ENCODE measurements at places on chromosomes 6 and 20. TPM values are rescaled to one million over a fixed set of nuclear protein-coding genes. Genes with fewer than 3 reads are reported as not detected.

GRCh38 chr6:167426651-167427050, 101.8 kb downstream of the TTLL2 start:
- H3K27ac ChIP-seq = no peak overlapping the region
- DNase-seq = no peak
- no peaks in the 10 kb centered on the region for H3K36me3 ChIP-seq
- no peaks in the 10 kb centered on the region for H3K27me3 ChIP-seq
- no peak overlapping the region for H3K4me3 ChIP-seq
- no peaks in the 10 kb centered on the region for H3K4me1 ChIP-seq

GRCh38 chr20:34997131-34997561, 41.5 kb downstream of the MYH7B start:
- no peak for DNase-seq
- peaks cover 97% of the 10 kb centered on the region for H3K36me3 ChIP-seq
- peaks cover 11% of the 10 kb centered on the region for H3K4me1 ChIP-seq
- H3K27me3 ChIP-seq = no peaks in the 10 kb centered on the region
- no peak overlapping the region for H3K4me3 ChIP-seq

- no peak for DNase-seq
- H3K4me1 ChIP-seq = no peaks in the 10 kb centered on the region
- no peaks in the 10 kb centered on the region for H3K27me3 ChIP-seq
- H3K36me3 ChIP-seq = no peaks in the 10 kb centered on the region
Measured at GRCh38 chr6:114064862-114065261, 93.9 kb upstream of the HDAC2 start.

PDYN gene
- total RNA-seq = not detected

SEL1L2 gene
- total RNA-seq = not detected

- H3K27ac ChIP-seq = no peak overlapping the region
- no peak overlapping the region for H3K4me3 ChIP-seq
- H3K36me3 ChIP-seq = no peaks in the 10 kb centered on the region
- H3K27me3 ChIP-seq = no peaks in the 10 kb centered on the region
- H3K4me1 ChIP-seq = peaks cover 4% of the 10 kb centered on the region
Measured at GRCh38 chr6:127077886-127078285, 40.6 kb upstream of the RSPO3 start.

GRCh38 chr6:67506352-67506751, 1128.7 kb upstream of the ADGRB3 start:
- no peak overlapping the region for H3K4me3 ChIP-seq
- H3K27me3 ChIP-seq = no peaks in the 10 kb centered on the region
- H3K36me3 ChIP-seq = no peaks in the 10 kb centered on the region
- H3K27ac ChIP-seq = no peak overlapping the region
- DNase-seq = no peak

DNA sequence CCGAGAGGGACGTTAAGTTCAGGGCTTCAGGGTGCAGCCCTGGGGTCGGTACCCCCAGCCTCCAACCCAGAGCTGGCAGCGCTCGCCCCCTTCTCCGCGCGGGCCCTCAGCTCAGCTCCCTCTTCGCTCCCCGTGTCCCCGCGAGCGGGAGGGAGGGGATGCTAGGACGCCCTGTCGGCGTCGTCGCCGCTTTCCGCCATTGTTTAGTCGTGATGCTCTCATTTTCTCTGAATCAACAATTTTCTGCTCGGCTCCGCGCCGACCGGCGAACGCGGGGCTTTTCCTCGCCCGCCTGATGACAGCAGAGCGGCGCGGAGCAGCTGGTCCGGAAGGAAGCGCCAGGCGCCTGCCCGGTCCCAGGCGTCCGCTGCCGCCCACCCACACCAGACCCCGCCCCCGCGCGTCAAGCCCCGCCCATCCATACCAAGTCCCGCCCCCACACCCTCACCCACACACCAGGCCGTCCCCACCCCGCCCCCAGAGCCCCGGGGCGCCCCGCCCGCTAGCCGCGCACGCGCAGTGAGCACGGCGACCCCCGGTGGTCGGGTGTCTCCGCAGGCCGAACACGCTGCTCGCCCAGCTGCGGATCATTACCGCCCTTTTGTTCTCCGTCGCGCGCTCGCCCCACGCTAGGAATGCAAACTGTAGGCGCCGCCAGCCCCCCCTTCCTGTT, 50.1 kb upstream of the SLC32A1 start:
- H3K27ac ChIP-seq = no peak overlapping the region
- no peaks in the 10 kb centered on the region for H3K36me3 ChIP-seq
- peak overlapping the region; percentile 51 for H3K4me3 ChIP-seq
- H3K27me3 ChIP-seq = no peaks in the 10 kb centered on the region
- peaks cover 21% of the 10 kb centered on the region for H3K4me1 ChIP-seq

GRCh38 chr6:87124074-87124473, 29.2 kb upstream of the CGA start:
- H3K4me1 ChIP-seq = peaks cover 4% of the 10 kb centered on the region
- no peaks in the 10 kb centered on the region for H3K36me3 ChIP-seq
- H3K4me3 ChIP-seq = no peak overlapping the region
- no peak for DNase-seq
- no peak overlapping the region for H3K27ac ChIP-seq

GRCh38 chr20:9068233-9068801, 570 bp upstream of the PLCB4 start:
- peak overlapping the region; percentile 92 for H3K27ac ChIP-seq
- peak overlapping the region; percentile 82 for H3K4me3 ChIP-seq

- H3K4me3 ChIP-seq = peak overlapping the region; percentile 59
- peaks cover 29% of the 10 kb centered on the region for H3K4me1 ChIP-seq
- peaks cover 39% of the 10 kb centered on the region for H3K27me3 ChIP-seq
- DNase-seq = no peak
- no peak overlapping the region for H3K27ac ChIP-seq
- H3K36me3 ChIP-seq = no peaks in the 10 kb centered on the region
Measured at GRCh38 chr6:106973018-106973835, 1.3 kb downstream of the CD24 start.

MLIP gene
- total RNA-seq = 0.91 TPM

DNA sequence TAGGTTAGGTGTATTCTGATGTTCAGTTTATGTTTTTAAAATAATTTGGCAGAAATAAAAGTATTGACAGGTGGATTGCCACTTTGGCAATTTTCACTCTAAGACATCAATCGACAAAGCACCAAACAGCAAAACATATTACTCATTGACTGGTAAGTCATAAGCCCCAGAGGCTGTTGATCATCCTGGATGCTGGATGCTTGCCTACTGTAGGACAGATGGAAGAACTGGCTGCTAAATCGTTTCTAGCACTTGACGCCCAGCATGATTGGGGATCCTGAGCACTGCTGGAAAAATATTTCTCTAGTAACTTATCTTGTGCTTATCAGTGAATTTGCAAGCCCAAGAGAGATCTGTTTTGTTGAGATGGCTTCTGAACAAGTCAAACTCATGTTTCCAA, 1001.9 kb upstream of the FLRT3 start:
- no peak for DNase-seq
- no peaks in the 10 kb centered on the region for H3K27me3 ChIP-seq
- no peak overlapping the region for H3K27ac ChIP-seq
- no peaks in the 10 kb centered on the region for H3K36me3 ChIP-seq
- peaks cover 6% of the 10 kb centered on the region for H3K4me1 ChIP-seq

- no peak overlapping the region for H3K27ac ChIP-seq
- peaks cover 38% of the 10 kb centered on the region for H3K4me1 ChIP-seq
- H3K27me3 ChIP-seq = peaks cover 74% of the 10 kb centered on the region
- H3K4me3 ChIP-seq = peak overlapping the region; percentile 24
- no peaks in the 10 kb centered on the region for H3K36me3 ChIP-seq
- peak; percentile 79 for DNase-seq
Measured at GRCh38 chr6:137488150-137489045, 5.8 kb downstream of the OLIG3 start.

- H3K4me1 ChIP-seq = no peaks in the 10 kb centered on the region
- H3K36me3 ChIP-seq = no peaks in the 10 kb centered on the region
- H3K4me3 ChIP-seq = no peak overlapping the region
- H3K27me3 ChIP-seq = no peaks in the 10 kb centered on the region
Measured at GRCh38 chr6:55617272-55617671, 38.3 kb upstream of the HMGCLL1 start.

GRCh38 chr6:26520237-26520849, 17.8 kb upstream of the HMGN4 start:
- peak overlapping the region; percentile 65 for H3K4me3 ChIP-seq
- no peak for DNase-seq
- peaks cover 35% of the 10 kb centered on the region for H3K4me1 ChIP-seq
- H3K27me3 ChIP-seq = no peaks in the 10 kb centered on the region

SRXN1 gene
- total RNA-seq = 58.2 TPM

DNA sequence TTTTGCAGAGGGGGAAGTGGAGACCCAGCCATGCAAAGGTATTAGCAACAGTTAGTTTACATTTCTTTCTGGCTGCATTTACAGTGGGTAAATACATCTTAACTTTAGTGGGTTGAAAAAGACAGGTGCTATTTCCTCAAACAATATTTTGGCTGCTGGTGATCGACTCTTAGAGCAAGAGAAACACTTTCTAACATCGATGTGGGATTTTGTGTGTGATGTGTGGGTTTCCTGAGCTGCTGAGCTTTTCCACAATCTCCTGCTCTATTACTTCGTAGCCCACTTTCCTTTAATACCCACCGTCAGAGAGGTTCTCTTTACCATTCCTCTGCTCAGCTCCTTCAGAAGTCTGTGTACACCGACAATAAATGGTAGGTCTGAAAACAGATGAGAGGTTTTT, 339.0 kb downstream of the NRN1 start:
- no peak overlapping the region for H3K27ac ChIP-seq
- H3K27me3 ChIP-seq = no peaks in the 10 kb centered on the region
- H3K4me1 ChIP-seq = peaks cover 23% of the 10 kb centered on the region
- no peak for DNase-seq
- no peak overlapping the region for H3K4me3 ChIP-seq

Data from esophagus muscularis mucosa (tissue), 4 donors.